ENCODE measurements at places on chromosomes 5 and 9.

DNA sequence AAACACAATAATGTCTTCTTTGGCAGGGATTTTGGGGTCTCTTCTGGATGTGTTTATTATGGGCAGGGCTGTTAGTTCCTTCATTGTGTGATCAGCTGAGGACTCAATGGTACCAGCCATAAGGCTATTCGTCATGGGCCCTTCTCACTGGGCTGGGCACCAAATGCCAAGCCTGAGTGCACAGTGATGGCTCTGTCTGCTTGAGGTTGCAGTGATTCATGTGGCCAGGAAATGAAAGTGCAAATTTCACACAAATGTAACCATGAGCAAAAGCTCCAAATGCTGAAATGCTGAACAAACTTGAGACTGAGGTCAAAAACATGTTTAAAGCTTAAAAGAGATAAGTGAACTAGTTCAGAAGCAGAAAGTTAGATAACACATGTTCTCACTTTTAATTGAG lies 191.0 kb downstream of the TARS1 start:
- no peak for DNase-seq

- no peak for DNase-seq
These were observed 6.3 kb downstream of the MYO10 start for GRCh38 chr5:16929831-16930230.

GRCh38 chr5:175902026-175902425 lies 30.6 kb downstream of the CPLX2 start:
- no peak for DNase-seq

- DNase-seq = no peak
These were observed 88.9 kb downstream of the PCSK5 start for GRCh38 chr9:75979362-75979761.

DNA sequence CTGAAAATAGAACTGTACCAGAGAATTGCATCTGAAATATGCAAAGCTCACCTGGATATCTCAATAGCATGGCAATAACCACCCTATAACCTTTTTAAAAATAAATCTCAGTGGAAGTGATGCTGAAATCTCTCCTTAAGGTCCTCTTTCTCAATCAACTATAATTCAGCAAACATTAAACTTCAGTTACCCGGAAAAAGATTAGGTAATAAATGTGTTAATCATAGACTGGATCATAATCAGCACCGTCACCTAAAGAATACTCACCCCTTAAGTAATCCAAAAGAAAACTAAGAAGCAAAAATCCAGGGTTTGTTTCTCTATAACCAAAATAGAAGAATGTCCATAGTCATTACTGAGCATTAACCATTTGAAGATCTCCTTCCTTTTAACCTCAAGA lies 44.3 kb upstream of the DENND4C start:
- DNase-seq = no peak

GRCh38 chr9:76298521-76299144 lies 95.6 kb downstream of the RFK start:
- no peak for DNase-seq

GRCh38 chr9:116599342-116599884 lies 87.7 kb upstream of the TRIM32 start:
- DNase-seq = no peak

DNA sequence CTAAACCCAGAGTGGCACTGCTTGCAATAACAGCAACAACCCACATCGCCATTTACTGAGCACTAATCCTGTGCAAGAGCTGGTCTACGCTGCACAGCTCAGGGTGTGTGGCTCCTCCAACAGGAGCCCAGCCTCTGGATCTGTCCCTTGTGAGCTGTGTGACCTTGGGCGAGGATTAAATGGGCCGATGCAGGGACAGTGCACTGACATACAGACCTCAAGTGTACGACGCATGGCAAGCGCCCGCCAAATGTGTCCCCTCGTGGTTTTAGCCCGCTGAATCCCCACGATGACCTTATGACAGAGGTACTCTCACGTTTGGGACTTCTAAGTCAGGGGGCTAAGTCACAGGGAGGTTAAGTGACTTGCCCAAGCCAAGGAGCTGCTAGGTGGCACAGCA lies 130.3 kb upstream of the RAPGEF1 start:
- DNase-seq = no peak

GRCh38 chr5:156378159-156378558 lies 51.2 kb downstream of the SGCD start:
- DNase-seq = no peak

DNA sequence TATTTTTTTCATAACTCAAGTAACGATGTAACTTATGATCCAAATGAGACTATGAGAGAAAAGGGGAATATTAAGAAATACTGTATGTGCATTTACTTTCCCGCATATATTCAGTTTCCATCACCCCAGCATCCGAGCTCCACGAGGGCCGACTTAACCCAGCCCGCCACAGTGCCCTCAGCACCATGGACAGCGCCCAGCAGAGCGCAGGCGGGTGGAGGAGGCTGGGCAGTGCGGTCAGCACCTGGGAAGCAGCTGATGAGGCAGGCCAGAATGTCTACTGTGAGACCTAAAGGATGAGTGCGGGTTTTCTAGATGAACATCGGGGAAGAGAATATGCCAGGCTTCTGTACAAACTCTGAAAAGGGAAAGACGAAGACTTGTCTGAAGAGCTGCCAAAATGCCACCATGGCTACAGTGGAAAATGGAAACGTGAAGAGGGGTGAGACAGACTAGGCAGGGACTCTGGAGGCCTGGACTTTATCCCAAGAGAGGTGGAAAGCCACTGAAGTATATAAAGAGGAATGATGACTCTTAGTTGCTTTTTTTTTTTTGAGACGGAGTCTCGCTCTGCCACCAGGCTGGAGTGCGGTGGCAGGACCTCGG lies 34.5 kb upstream of the MED27 start:
- DNase-seq = no peak

- no peak for DNase-seq
These were observed 104.3 kb downstream of the ZNF608 start for GRCh38 chr5:124642151-124642550.

DNA sequence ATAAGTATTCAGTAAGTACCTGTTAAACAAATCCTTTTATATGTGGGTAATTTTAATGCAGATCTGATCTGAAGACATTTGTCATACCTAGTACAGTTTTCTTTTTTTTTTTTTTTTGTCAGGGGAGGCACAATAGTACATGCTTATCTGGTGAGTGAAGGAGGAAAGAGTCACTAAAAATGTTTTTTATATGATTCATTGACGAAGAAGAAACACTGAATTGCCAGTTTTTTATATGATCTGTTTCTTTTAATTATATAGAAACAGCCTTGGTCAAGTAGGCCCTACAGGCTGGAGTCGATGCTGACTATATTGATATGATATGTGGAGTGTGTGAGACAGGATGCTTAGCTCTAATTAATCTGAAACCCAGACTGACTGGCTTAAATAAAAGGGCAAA lies 315.2 kb downstream of the PSAT1 start:
- no peak for DNase-seq

DNA sequence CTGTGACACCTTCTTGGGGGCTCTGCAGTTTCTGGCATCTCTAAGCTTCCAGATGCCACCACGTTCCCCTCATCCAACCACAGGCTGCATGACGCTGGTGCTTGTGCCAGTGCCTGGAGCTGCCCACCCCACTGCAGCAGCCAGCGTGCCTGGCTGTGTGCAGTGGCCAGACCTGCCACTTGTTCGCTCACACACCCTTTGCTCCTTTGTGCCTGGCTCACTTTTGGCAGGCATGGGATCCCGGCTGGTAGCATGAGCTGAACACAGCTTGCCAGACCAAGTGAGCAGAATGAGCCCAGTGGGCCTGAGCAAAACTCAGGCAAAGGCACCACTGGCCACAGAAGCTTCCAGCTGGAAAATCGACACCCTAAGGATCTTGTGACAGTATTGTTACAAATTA lies 562.9 kb upstream of the ACO1 start:
- DNase-seq = no peak

- no peak for DNase-seq
These were observed 500.0 kb upstream of the C9orf72 start for GRCh38 chr9:28073270-28073669.

GRCh38 chr9:132141344-132141947 lies 20.4 kb upstream of the NTNG2 start:
- no peak for DNase-seq

DNA sequence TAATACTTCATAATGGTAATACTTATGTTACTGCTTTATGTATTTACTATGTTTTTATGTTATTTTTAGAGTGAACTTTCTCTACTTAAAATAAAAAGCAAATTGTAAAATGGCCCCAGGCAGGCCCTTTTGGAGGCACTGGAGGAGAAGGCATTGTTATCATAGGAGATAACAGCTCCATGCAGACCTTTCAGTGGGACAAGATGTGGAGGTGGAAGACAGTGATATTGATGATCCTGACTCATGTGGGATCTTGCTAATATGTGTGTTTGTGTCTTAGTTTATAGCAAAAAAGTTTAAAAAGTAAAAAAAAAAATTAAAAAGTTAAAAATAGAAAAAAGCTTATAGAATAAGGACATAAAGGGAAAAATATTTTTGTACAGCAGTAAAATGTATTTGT lies 74.5 kb downstream of the IQGAP2 start:
- no peak for DNase-seq

GRCh38 chr5:36177715-36178523 lies 26.0 kb downstream of the SKP2 start:
- DNase-seq = peak; percentile 17

Data from Panc1 (cell line).